Cardiac muscle cell (in vitro differentiated cells and primary cell): ENCODE measurements at places on chromosomes 12 and 14. TPM values are rescaled to one million over a fixed set of nuclear protein-coding genes. Genes with fewer than 3 reads are reported as not detected.

The SMCO2 gene
- not detected in 2 replicates for polyA plus RNA-seq

The SOS2 gene
- 11.8 and 15.4 TPM in 2 replicates for polyA plus RNA-seq

The BRF1 gene
- 22.2 and 26.6 TPM in 2 replicates for polyA plus RNA-seq

The PLEKHD1 gene
- polyA plus RNA-seq = 0.37 TPM in 1 of 2 replicates, not detected in the other
